HTR-8/SVneo (cell line): ENCODE measurements at places on chromosomes 3 and 15.

GRCh38 chr3:126714921-126715320 lies 10.9 kb downstream of the CHCHD6 start:
- DNase-seq, result no peak

DNA sequence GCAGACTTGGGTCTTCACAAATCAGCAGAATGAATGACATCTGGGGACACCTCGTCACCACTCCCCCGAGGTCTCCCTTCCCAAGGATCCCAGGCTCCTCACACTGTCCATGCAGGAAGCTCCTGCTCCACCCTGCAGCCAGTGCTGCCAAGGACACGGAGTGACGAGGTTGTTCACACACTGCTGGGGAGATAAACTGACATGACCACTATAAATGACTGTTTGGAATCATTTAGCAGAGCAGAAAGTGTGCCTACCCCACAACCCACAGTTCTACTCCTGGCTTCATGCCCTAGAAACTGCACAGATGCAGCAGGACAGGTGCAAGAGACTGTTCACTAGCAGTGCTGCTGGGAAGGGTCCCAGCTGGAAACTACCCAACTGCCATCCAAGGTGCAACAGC lies 19.7 kb upstream of the PRSS50 start:
- no peak for DNase-seq

DNA sequence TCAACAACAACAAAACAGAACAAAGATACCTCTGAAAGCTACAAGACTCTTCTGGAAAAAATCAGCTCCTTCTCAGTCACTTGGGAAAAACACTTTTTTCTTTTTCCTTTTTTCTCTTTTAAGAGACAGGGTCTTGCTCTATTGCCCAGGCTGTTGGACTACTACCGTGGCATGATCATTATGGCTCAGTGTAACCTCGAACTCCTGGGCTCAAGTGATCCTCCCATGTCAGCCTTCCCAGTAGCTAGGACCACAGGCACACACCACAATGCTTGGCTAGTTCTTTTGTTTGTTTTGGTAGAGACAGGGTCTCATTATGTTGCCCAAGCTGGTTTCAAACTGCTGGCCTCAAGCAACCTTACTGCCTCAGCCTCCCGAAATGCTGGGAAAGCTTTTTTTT lies 12.8 kb downstream of the MYO9A start:
- no peak for DNase-seq

GRCh38 chr15:22973286-22973685 lies 6.9 kb downstream of the CYFIP1 start:
- DNase-seq, result no peak

DNA sequence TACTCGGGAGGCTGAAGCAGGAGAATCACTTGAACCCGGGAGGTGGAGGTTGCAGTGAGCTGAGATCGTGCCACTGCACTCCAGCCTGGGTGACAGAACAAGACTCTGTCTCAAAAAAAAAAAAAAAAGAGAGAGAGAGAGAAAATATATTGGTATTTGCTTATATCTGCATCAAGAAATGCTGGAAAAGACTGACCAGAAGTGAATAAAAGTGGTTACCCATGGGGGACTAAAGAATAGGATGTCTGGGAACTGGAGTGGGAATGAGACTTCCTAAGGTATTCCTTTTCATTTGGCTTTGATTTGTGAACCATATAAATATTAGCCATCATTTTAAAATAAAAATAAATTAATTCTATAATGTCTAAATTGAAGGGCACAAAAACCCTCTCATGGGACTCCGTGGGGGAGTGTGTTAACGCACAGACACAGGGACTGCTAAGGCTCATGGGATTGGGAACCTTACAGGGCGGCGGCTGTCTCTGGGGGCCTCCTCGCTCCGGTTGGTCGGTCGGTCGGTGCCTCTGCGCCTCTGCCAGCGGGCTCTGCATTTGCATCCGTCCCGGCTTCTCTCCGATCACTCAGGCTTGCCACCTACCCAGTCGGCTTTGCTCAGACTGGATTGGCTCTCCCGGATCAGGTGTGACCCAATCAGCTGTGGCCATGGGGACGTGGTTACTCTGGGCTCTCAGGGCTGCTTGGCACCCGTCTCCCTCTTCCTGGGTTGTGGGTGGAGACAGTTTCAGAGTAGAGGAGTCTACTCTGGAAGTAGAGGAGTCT lies 12.7 kb upstream of the TSPAN3 start:
- no peak for DNase-seq

DNA sequence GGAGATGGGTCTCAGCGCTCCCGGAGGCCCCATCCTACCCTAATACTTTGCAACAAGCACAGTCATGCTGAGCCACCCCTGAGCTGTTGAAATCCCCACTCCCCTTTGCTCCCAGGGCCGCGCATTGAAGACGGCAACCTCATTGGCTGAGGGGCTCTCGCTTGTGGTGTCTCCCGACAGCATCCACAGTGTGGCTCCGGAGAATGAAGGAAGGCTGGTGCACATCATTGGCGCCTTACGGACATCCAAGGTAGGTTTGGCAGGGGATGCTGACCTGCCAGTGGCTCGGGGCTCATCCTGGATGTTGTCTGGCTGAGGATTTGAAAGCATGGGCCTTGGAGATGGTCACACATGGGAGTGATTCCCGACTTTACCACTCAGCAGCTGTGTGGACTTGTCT lies 5.9 kb downstream of the TMEM43 start:
- DNase-seq, result no peak

- DNase-seq, result no peak
Observed at GRCh38 chr15:94107652-94108051, 123.7 kb upstream of the MCTP2 start.

- no peak for DNase-seq
Observed at GRCh38 chr3:30426293-30426993, 180.0 kb upstream of the TGFBR2 start.

GRCh38 chr3:194579091-194579606 lies 54.1 kb downstream of the TMEM44 start:
- no peak for DNase-seq

GRCh38 chr3:57544181-57545125 lies at the start of gene DNAH12:
DNAH12 (minus strand) TSS chr3:57544344; CDS start chr3:57542870, 1,474 bp downstream.
- no peak for DNase-seq

DNA sequence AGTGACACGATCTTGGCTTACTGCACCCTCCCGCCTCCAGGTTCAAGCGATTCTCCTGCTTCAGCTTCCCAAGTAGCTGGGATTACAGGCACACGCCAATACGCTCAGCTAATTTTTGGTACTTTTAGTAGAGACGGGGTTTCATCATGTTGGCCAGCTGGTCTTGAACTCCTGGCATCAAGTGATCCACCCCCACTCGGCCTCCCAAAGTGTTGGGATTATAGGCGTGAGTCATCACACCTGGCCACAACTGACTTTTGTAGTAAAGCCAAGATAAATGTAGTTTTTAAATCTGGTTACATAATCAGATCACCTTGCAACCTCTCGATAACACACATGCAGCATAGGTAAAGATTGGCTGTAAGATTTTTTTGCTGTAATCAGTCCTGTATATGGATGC lies 657.5 kb upstream of the DPPA4 start:
- no peak for DNase-seq

DNA sequence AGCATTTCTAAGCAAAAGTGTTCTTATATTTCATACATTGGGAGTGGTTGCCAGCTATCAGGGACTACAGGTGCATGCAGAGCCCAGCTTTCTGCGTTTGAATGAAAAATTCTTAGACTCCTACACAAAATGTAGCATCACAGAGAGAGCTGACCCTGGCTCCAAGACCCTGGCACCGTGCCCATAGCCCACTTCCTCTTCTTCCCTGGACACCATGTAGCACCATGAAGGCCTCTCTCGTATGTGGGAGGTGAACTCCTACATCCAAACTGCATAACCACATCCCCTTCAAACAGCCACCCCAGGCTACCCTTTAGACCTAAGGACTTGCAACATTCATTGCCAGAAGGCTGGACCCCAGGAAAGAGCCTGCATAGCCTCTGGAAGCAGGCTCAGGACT lies 35.8 kb upstream of the ATOSA start:
- DNase-seq, result no peak

DNA sequence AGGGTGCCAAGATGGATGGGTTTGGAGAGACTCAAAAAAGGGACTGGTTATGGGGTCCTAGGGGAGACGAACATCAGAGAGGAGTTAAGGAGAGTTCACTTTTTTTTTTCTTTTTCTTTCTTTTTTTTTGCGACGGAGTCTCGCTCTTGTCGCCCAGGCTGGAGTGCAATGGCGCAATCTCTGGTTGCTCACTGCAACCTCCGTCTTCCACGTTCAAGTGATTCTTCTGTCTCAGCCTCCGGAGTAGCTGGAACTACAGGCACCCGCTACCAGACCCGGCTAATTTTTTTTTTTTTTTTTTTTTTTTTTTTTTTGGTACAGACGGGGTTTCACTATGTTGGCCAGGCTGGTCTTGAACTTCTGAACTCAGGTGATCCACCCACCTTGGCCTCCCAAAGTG lies 1.2 kb downstream of the SPINT1 start:
- no peak for DNase-seq

GRCh38 chr3:22039161-22039560 lies 288.2 kb upstream of the ZNF385D start:
- no peak for DNase-seq

GRCh38 chr3:45437383-45437782 lies 49.0 kb downstream of the LARS2 start:
- no peak for DNase-seq

- DNase-seq, result no peak
Observed at GRCh38 chr3:128167973-128168674, 14.8 kb downstream of the EEFSEC start.

DNA sequence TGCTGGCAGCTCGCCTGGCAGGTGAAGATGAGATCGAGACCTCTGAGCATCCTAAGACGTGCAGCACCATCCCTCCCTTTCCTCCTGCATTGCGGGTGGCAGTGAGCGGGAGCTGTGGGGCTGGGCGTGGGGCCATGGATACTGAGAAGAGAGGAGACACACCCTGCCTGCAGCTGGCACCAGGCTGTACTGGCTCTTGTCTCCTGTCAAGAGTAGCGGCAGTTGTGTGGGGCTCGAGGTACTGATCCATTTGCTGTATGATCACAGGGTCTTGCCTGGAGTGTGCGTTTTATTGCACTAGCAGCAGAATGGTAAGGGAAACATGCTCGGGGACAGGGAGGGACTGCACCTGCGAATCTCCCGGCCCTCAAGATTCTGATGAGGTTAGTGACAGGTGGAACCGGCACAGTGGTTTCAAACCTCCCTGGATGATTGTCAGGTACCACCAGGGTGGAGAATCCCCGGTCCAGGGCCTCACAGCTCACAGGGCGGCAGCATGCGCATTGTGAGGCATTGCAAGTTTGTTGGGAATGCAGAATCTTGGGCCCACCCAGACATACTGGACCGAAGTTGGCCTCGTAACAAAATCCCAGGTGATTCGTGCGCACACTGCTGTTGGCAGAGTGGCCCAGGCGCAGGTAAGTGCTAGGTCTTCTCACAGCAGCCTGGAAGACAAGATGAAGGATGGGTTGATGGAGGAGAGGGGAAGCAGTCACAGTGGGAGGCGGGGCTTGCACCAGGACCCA lies 14.1 kb downstream of the SYNM start:
- no peak for DNase-seq
